ENCODE measurements at places on chromosomes 6 and 20. TPM values are rescaled to one million over a fixed set of nuclear protein-coding genes. Genes with fewer than 3 reads are reported as not detected.

Gene LYRM2
- total RNA-seq = 37.7 TPM

Gene SMIM13
- 19.4 TPM for total RNA-seq

Gene LGSN
- total RNA-seq = not detected

Gene MOXD1
- total RNA-seq = not detected

Gene BFSP1
- total RNA-seq = 3.7 TPM

Gene LY6G5C
- total RNA-seq = 5.2 TPM

Gene HECA
- total RNA-seq = 16.7 TPM
